ENCODE measurements at places on chromosomes 2 and 18. TPM values are rescaled to one million over a fixed set of nuclear protein-coding genes. Genes with fewer than 3 reads are reported as not detected.

- no peak for DNase-seq
Measured at GRCh38 chr2:191316246-191316994, 71.2 kb downstream of the MYO1B start.

DNA sequence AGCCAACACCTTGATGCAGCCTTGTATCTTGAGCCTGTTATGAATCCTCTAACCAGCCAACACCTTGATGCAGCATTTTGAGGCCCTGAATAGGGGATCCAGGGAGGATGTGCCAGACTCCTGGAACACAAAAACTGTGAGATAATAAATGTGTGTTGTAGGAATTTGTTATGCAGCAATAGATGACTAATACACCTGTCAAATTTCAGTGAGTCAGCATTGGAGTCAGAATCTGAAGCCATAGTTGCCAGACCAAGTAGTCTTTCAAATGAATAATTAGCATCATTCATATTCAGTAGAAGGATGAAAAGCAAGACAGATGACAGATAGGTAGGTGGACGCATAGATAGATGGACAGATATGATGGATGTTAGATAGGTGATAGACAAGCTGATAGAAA, 942.5 kb upstream of the SLC39A10 start:
- no peak for DNase-seq

DNA sequence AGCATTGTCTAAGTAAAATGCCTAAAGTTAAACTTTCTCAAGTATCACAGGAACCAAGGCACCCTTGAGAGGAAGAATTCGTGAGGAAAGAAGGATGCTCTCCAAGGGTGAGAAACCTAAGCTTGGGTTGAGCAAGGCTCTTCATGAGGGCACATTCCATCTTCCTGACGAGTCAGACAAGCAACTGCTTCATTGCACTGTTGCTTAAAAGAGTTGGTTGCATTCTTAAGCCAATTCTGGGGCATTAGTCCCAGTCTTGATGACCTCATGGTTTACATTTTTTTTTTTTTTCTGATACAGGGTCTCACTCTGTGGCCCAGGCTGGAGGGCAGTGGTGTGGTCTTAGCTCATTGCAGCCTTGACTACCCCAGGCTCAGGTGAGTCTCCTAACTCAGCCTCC, 237.5 kb downstream of the ACTR3 start:
- no peak for DNase-seq

DNA sequence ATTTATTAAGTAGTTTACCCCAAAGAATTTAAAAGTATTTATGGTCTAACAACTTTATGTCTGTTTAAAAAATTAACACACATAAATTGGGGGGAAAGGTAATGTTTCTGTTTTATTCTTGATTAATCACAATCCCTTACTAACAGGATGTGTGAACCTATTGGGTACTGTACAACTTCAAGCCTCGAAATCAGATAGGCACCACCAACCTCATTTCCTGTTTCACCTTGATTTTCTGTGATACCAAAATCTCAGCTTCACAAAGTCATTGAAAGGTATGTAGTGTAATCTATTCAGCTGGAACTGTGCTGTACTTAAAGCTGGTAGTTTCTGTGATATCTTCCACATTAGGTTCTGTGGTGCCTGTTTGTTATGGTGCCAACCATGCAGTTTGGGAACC, 4.0 kb downstream of the RNMT start:
- DNase-seq = no peak

- DNase-seq = no peak
Measured at GRCh38 chr2:179692610-179693009, 168.8 kb downstream of the ZNF385B start.

GRCh38 chr2:17263570-17263968, 254.7 kb downstream of the RAD51AP2 start:
- no peak for DNase-seq

CROCC2 gene
- total RNA-seq = not detected

SPRED2 gene
- total RNA-seq = 33.3 TPM
